Activated CD4-positive, alpha-beta T cell treated with anti-CD3 and anti-CD28 coated beads, Interleukin-2, amount 10 ng/mL, durations not matched to agents 24 days and 14 days (primary cell): ENCODE measurements at places on chromosomes 2 and 18.
A peak's percentile ranks its signal among the peaks of the same experiment; 100 is the strongest.

GRCh38 chr2:205661281-205661680 is 21.0 kb upstream of the NRP2 start:
- no peak for DNase-seq
- H3K27ac ChIP-seq: peak overlapping the region; percentile 73
- H3K4me1 ChIP-seq: peaks cover 28% of the 10 kb centered on the region

- H3K27ac ChIP-seq: no peak overlapping the region
- no peak overlapping the region for H3K4me3 ChIP-seq
- H3K27me3 ChIP-seq: peaks cover 21% of the 10 kb centered on the region
- no peaks in the 10 kb centered on the region for H3K36me3 ChIP-seq
- no peak for DNase-seq
These were observed 613 bp downstream of the COL5A2 start for GRCh38 chr2:189178726-189179569.

DNA sequence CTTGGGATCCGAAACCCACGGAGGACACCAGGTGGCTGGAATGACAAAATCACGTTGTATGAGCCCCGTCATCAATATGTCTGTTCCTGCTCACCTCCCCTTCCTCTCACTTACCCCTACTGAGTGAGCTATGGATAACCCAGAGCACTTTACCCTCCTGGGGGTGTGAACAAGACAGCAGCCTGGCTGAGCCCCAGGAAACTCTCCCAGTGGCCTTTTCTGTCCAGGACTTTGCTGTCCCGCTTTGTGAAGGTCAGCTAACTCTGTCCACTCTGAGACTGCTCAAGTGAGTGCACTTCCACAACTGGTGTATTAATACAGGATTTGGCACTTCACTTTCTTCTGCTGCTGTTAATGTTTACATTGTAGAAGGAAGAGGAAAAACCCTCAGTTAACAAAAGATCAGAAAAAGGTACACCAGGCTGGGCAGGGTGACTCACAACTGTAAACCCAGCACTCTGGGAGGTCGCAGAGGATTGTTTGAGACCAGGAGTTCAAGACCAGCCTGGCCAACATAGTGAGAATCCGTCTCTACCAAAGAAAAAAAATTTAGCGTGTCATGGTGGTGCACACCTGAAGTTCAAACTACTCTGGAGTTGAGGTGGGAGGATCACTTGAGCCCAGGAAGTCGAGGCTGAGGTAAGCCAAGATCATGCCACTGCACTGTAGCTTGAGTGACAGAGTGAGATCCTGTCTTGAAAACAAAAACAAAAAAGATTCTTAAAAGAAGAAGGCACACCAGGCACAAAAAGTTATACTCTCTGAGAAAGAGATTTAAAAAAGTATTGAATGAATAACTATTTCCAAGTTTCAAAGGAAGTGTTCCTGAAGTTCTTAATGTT is 90.3 kb downstream of the CLHC1 start:
- peak overlapping the region; percentile 27 for H3K27ac ChIP-seq
- no peak for DNase-seq
- peaks cover 17% of the 10 kb centered on the region for H3K4me1 ChIP-seq
- no peak overlapping the region for H3K4me3 ChIP-seq
- H3K36me3 ChIP-seq: no peaks in the 10 kb centered on the region

- no peak overlapping the region for H3K4me3 ChIP-seq
- DNase-seq: no peak
- H3K27me3 ChIP-seq: no peaks in the 10 kb centered on the region
- H3K27ac ChIP-seq: no peak overlapping the region
These were observed 1713.5 kb upstream of the SLC39A10 start for GRCh38 chr2:193943406-193943960.

DNA sequence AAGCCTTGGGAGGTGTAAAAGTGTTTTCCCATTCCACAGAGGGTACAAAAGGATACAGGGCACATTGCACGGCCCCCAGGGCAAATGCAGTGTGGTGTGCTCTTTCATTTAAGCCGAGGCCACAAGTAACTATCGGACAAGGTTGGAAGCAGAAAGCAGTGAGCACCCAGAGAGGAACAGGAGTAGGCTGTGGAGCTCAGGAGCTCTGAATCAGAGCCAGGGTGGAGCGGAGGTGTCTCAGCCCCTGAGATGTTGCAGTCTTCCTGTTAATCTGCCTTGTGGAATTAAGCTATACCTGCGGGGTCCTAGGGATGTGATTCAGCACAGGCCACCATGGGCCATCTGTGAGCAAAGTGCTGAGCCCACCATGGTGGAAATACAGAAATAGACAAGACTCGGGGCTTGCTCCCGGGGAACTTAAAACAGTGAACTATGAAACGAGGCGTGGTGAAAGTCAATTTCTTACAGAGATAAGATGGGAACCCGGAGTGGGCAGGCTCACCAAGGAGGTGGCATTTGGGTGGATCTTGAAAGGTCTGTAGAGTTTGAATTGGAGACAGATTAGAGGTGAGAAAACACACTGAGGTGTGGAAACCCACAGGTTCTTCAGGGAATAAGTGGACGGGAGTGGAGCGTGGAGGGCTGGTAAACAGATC is 44.0 kb downstream of the ASAP2 start:
- no peaks in the 10 kb centered on the region for H3K4me1 ChIP-seq
- no peak for DNase-seq
- no peaks in the 10 kb centered on the region for H3K36me3 ChIP-seq
- H3K27me3 ChIP-seq: no peaks in the 10 kb centered on the region
- H3K4me3 ChIP-seq: no peak overlapping the region

GRCh38 chr18:34222307-34223163 is 2.2 kb downstream of the NOL4 start:
- no peaks in the 10 kb centered on the region for H3K36me3 ChIP-seq
- H3K4me1 ChIP-seq: no peaks in the 10 kb centered on the region
- no peak for DNase-seq

- DNase-seq: no peak
- no peak overlapping the region for H3K4me3 ChIP-seq
- H3K4me1 ChIP-seq: no peaks in the 10 kb centered on the region
- no peak overlapping the region for H3K27ac ChIP-seq
- no peaks in the 10 kb centered on the region for H3K36me3 ChIP-seq
These were observed 78.0 kb downstream of the UPP2 start for GRCh38 chr2:158179660-158180059.

- H3K27ac ChIP-seq: no peak overlapping the region
- no peaks in the 10 kb centered on the region for H3K4me1 ChIP-seq
- H3K27me3 ChIP-seq: no peaks in the 10 kb centered on the region
These were observed 198.4 kb upstream of the NT5C1B start for GRCh38 chr2:18787726-18788125.

GRCh38 chr2:30731706-30732105 is 75.5 kb downstream of the CAPN13 start:
- no peaks in the 10 kb centered on the region for H3K4me1 ChIP-seq
- no peak for DNase-seq
- no peak overlapping the region for H3K4me3 ChIP-seq

GRCh38 chr2:214730248-214730647 is 79.2 kb downstream of the BARD1 start:
- no peaks in the 10 kb centered on the region for H3K4me1 ChIP-seq
- H3K36me3 ChIP-seq: peaks cover 38% of the 10 kb centered on the region
- H3K27me3 ChIP-seq: no peaks in the 10 kb centered on the region
- DNase-seq: no peak

DNA sequence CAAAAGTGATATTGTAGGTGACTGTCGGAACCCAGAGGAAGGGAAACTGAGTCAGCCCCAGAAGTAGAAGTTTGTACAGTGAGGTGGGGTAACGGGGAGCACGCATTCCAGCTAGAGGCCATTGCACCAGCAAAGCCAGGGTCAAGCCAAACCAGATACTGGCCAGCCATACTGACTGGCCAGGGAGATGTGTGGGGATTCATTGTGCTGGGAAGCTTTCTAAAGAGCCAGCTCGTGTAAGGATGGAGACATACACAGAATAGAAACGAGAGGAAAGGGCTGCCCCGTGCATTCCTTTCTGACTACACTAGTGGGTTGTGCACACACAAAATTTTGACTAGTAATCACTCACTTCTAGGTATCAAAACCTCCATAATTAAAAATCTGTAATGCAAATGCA is 175.3 kb upstream of the PID1 start:
- no peak overlapping the region for H3K27ac ChIP-seq
- no peaks in the 10 kb centered on the region for H3K27me3 ChIP-seq
- H3K36me3 ChIP-seq: no peaks in the 10 kb centered on the region
- DNase-seq: no peak

DNA sequence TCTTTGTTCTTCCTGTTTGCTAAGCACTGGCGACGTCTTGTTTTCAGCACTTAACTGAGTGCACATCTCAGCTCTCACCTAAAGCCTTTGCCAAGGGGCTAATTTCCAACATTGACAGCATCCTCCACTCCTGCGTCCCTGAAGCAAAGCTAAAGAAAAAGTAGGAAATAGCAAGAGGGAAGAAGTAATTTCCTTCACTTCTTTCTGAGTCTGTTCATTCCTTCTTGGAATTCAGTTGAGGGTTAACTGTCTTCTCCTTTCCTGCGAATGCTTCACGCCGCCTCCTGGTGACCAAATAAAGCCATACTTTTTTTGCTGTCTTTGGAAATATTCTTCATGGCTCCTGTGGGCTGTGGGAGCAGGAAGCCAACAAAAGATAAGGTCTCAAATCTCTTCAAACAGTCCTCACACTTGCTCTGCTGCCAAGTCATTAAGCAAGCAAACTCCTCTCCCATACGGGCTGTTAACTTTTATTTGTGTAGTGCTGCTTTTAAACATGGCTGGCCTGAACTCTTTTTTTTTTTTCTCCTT is 100.9 kb downstream of the DPP10 start:
- peaks cover 4% of the 10 kb centered on the region for H3K27me3 ChIP-seq
- no peak overlapping the region for H3K4me3 ChIP-seq
- no peak for DNase-seq
- no peak overlapping the region for H3K27ac ChIP-seq
- no peaks in the 10 kb centered on the region for H3K4me1 ChIP-seq

DNA sequence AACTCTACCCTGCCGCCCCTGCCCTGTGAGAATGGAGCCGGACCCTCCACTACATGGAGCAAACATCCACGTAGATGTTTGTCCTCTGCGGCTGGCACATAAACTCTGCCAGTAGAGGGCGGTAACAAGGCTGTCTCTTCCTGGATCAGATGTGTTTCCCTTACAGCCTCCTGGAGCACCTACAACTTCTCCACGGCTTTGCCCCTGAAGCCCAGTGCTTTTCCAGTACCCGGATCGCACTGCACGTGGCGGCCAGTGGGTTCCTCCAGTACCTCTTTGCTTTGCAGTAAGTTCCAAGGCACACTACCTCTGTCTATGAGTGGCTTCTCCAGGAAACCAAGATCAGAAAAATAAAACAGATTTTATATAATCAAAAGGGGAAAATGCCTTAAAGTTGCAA is 651.3 kb downstream of the DCDC2C start:
- no peak overlapping the region for H3K4me3 ChIP-seq
- H3K27ac ChIP-seq: no peak overlapping the region
- H3K27me3 ChIP-seq: no peaks in the 10 kb centered on the region
- no peak for DNase-seq
